ENCODE measurements at places on chromosomes 7 and 10. TPM values are rescaled to one million over a fixed set of nuclear protein-coding genes. Genes with fewer than 3 reads are reported as not detected.

DNA sequence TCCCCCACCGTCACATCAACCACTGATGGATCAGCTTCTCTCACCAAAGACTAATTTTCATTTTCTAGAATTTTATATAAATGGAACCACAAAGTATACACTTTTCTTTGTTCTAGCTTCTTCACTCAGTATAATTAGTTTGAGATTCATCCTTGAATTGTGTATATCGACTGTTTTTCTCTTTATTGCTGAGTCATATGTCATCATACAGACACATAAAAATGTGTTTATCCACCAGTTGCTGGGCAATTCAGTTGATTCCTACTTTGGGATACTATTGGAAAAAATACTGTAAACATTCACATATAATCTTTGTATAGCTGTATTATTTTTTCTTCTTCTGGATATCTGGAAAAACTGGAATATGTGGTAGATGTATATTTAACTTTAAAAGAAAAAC, 26.6 kb downstream of the PDK4 start:
- DNase-seq = no peak
- H3K4me1 ChIP-seq = no peaks in the 10 kb centered on the region
- H3K27me3 ChIP-seq = peaks cover 2% of the 10 kb centered on the region

DNA sequence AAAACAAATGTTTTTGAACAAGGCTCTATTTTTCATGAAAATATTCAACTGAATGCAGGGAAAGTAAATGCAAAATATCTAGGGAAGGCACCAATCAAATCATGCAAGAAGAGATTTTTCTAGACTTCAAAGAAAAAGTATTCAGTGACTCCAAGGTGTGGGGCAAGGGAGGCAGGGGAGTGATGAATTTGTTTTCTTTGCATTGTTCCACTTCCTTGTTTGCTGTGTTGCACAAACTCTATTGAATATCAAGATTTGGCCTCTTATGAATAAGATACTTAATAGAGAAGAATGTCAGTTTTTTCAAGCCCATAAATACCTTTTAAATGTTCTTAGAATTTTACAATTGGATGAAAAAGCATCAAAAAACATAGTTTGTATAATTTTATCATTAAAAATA, 26.4 kb downstream of the STEAP1 start:
- DNase-seq = no peak
- no peak overlapping the region for H3K27ac ChIP-seq
- H3K27me3 ChIP-seq = peaks cover 2% of the 10 kb centered on the region
- no peaks in the 10 kb centered on the region for H3K36me3 ChIP-seq
- H3K4me1 ChIP-seq = peaks cover 10% of the 10 kb centered on the region
- H3K4me3 ChIP-seq = no peak overlapping the region

DNA sequence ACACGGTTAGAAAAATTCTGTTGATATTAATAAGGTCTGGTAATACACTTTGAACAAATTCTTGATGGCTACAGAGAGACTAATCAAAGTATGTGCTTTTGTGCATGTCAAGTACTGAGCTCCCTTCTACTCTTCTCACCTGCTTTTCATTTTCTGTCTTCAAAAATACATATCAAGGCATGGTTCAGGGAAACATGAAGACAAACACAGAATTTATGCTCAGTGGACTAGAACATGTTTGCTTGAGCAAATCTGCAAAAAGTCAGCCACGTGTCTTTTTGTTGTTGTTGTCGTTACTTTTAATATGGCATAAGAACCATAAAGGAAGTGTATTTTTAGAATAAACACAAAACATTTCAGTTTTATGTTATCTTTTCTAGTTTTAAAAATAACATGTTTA, 21.9 kb downstream of the CDK13 start:
- peaks cover 26% of the 10 kb centered on the region for H3K4me1 ChIP-seq
- no peaks in the 10 kb centered on the region for H3K27me3 ChIP-seq
- no peak overlapping the region for H3K4me3 ChIP-seq
- DNase-seq = no peak
- peaks cover 39% of the 10 kb centered on the region for H3K36me3 ChIP-seq

GRCh38 chr7:88401009-88401623, 94.4 kb upstream of the STEAP4 start:
- no peaks in the 10 kb centered on the region for H3K4me1 ChIP-seq
- H3K27me3 ChIP-seq = no peaks in the 10 kb centered on the region
- no peaks in the 10 kb centered on the region for H3K36me3 ChIP-seq
- H3K27ac ChIP-seq = no peak overlapping the region
- no peak overlapping the region for H3K4me3 ChIP-seq
- no peak for DNase-seq

The P4HA1 gene
- 32.9 TPM for total RNA-seq

The OR2A5 gene
- not detected for total RNA-seq
